Liver (tissue), 10 donors: ENCODE measurements at places on chromosomes 3 and 15. TPM values are rescaled to one million over a fixed set of nuclear protein-coding genes. Genes with fewer than 3 reads are reported as not detected.

- peaks cover 15% of the 10 kb centered on the region for H3K36me3 ChIP-seq
- DNase-seq, result no peak
- H3K4me3 ChIP-seq, result peak overlapping the region; percentile 90
- H3K27ac ChIP-seq, result peak overlapping the region; percentile 96
Observed at GRCh38 chr3:51386159-51386851, 1.2 kb downstream of the MANF start.

Gene GPR62
- total RNA-seq, result 0.08 TPM

GRCh38 chr3:128283421-128283820 lies 130.1 kb downstream of the EEFSEC start:
- peak; percentile 14 for DNase-seq
- peaks cover 3% of the 10 kb centered on the region for H3K36me3 ChIP-seq
- peaks cover 8% of the 10 kb centered on the region for H3K4me1 ChIP-seq

DNA sequence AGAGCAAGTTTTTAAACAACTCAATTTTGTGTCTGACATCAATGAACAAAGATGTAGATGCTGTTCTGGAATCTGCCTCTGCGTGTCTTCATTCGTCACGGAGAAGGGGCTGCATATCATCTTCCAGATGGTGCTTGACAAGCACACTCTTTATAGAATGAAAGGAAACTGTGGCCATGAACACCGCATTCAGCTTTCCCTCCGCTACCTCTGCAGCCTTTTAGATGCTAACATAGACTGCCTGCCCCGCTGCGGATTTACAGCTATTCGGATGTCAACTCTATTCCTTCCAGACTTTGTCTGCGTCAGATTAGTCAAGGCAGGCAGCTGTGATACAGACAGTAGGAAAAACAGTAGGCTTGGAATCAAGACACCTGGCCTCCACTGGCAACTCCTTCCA lies 232.9 kb downstream of the TJP1 start:
- no peak for DNase-seq
- H3K27ac ChIP-seq, result no peak overlapping the region
- no peaks in the 10 kb centered on the region for H3K36me3 ChIP-seq
- H3K4me3 ChIP-seq, result no peak overlapping the region
- no peaks in the 10 kb centered on the region for H3K27me3 ChIP-seq
- no peaks in the 10 kb centered on the region for H3K4me1 ChIP-seq

- H3K4me1 ChIP-seq, result peaks cover 34% of the 10 kb centered on the region
- no peaks in the 10 kb centered on the region for H3K36me3 ChIP-seq
- no peaks in the 10 kb centered on the region for H3K27me3 ChIP-seq
Observed at GRCh38 chr3:149581681-149582370, 76.0 kb downstream of the WWTR1 start.

GRCh38 chr15:39130556-39131379 lies 450.1 kb upstream of the THBS1 start:
- H3K27me3 ChIP-seq, result no peaks in the 10 kb centered on the region
- H3K36me3 ChIP-seq, result no peaks in the 10 kb centered on the region
- no peaks in the 10 kb centered on the region for H3K4me1 ChIP-seq
- H3K27ac ChIP-seq, result no peak overlapping the region

- H3K27ac ChIP-seq, result peak overlapping the region; percentile 89
- no peak for DNase-seq
- H3K4me1 ChIP-seq, result peaks cover 1% of the 10 kb centered on the region
- no peaks in the 10 kb centered on the region for H3K36me3 ChIP-seq
Observed at GRCh38 chr15:42490291-42490670, 660 bp downstream of the ZNF106 start.

DNA sequence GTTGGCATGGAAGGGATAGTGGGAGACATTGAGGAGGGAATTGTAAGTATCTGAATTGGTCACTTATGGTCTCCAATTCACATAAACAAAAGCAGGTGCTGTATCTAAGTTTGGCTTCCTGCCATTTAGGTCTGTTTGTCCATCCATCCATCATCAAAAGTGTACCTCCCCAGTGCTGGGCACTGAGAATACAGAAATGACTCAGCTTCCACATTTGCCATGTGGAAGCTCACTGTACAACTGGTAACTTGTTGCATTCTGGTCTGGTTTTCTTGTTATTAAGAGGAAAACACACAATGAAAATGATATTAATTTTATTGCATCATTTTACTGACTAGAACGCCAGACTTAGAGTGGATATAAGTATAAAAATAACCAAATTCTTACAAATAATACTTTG lies 30.9 kb upstream of the MUC13 start:
- no peaks in the 10 kb centered on the region for H3K4me1 ChIP-seq
- no peak overlapping the region for H3K27ac ChIP-seq
- H3K27me3 ChIP-seq, result no peaks in the 10 kb centered on the region
- no peak overlapping the region for H3K4me3 ChIP-seq
- H3K36me3 ChIP-seq, result peaks cover 5% of the 10 kb centered on the region

DNA sequence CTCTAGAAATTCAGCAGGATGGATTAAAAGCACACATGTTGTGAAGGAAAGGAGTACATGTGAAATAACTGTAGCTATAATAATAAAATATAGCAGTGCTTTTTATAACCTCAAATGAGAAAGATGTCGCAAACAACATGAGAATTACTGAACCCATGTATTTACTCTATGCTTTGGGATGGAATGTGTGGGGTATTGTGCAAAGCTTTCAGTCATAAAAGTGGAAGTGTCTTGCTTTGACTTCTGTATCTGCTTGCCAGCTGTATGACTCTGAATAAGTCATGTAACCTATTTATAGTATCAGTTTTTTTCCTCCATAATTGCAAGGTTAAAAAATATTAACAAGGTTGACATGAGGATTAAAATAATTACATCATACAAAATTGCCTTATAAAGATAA lies 519.3 kb upstream of the CADM2 start:
- no peak for DNase-seq
- H3K4me3 ChIP-seq, result no peak overlapping the region
- H3K27ac ChIP-seq, result no peak overlapping the region
- no peaks in the 10 kb centered on the region for H3K4me1 ChIP-seq
- H3K36me3 ChIP-seq, result no peaks in the 10 kb centered on the region

DNA sequence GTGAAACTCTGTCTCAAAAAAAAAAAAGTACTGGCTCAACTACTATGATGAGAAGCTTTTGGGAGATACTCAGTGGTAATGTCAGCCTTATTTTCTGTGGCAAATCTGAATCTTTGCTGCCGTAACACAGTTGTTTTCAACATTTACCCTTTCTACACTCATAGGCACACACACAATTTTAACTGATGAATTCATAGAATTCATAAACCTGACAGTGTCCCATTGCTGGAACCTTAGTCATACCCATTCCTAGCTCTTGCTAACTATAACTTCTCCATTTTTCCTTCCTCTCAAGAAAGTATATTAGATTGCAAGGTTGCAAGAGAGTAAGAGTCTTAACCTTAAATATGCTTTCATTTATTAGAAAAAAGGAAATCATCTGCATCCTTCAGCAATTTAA lies 496.6 kb downstream of the FHIT start:
- no peak overlapping the region for H3K4me3 ChIP-seq
- no peaks in the 10 kb centered on the region for H3K27me3 ChIP-seq
- H3K27ac ChIP-seq, result no peak overlapping the region
- no peaks in the 10 kb centered on the region for H3K36me3 ChIP-seq
- no peak for DNase-seq

DNA sequence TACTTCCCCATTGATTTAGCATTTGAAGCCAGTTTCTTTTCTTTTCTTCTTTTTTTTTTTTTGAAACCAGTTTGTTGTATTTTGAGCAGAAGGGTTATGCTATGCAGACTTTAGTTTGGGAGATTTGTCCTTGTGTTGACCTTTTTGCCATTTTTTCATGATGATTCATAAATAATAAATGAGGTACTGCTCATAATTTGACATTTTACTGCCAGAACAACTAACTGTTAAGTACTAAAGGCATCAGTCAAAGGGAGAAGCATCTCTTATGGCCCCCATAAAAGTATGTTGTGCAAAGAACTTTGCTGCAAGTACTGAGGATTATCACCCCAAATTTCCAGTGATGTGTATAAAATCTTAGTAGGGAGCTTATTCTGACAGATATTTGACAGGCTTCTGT lies 1.7 kb upstream of the GPR87 start:
- DNase-seq, result no peak
- H3K4me1 ChIP-seq, result no peaks in the 10 kb centered on the region
- H3K4me3 ChIP-seq, result no peak overlapping the region
- no peaks in the 10 kb centered on the region for H3K27me3 ChIP-seq
